NCI-H524 treated with DMSO at 0.1 percent for 48 hours (cell line): ENCODE measurements at places on chromosomes 4 and X.

DNA sequence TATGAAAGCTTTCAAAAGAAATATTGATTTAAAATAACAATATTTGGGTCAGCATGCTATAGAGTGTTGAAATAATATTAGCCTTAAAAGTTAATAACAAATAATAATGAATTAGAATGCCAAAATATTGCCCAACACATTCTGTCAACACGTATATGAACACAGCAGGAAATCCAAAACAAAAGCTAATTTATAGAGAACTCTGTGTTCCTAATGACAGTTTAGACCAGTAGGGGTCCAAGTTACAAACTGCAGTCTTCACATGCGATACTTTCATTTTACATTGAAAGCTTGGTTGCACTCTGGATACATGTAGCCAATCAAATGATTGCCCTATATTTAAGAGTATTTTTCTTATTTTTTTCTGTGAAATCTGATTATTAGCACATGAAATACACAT, 274.4 kb downstream of the DCTD start:
- no peak for DNase-seq

DNA sequence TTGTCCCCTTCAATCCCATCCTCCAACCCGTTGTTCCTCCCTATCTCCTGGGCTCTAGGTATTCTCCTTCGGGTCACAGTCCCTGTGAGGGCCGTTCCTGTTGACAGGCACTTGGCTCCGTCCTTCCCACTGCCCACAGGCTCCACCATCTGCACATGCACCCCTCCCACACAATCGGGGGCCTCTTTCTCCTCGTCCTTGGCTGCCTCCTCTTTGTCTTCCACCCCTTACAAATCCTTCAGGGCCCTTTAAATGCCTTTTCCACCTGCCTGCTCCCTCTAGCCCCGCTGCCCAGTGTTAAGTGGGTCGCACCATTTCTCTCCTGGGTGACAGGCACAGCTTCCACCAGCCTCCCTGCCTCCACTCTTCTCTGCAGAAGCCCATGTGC, 2.7 kb upstream of the AVPR2 start:
- DNase-seq, result no peak

DNA sequence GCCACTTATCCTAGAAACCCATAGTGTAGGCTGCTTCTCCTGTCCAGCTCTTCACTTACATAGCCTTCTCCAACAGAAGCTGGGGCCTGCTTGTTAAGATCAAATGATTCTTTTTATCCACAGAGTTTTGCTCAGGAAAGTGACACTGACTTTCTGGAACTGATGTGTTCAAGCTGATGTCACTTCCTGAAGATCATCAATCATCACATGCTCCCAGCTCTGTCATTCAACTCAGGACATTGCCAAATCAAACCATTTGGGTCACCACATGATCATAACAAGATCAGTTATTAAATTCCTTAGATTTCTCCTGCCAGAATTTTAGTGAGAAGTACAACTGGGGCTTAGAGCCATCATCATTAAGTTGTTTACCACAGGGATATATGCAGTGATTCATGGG, 39.4 kb downstream of the GLRA3 start:
- DNase-seq, result no peak

- DNase-seq, result no peak
Observed at GRCh38 chr4:14607578-14607977, 394.7 kb upstream of the CPEB2 start.

DNA sequence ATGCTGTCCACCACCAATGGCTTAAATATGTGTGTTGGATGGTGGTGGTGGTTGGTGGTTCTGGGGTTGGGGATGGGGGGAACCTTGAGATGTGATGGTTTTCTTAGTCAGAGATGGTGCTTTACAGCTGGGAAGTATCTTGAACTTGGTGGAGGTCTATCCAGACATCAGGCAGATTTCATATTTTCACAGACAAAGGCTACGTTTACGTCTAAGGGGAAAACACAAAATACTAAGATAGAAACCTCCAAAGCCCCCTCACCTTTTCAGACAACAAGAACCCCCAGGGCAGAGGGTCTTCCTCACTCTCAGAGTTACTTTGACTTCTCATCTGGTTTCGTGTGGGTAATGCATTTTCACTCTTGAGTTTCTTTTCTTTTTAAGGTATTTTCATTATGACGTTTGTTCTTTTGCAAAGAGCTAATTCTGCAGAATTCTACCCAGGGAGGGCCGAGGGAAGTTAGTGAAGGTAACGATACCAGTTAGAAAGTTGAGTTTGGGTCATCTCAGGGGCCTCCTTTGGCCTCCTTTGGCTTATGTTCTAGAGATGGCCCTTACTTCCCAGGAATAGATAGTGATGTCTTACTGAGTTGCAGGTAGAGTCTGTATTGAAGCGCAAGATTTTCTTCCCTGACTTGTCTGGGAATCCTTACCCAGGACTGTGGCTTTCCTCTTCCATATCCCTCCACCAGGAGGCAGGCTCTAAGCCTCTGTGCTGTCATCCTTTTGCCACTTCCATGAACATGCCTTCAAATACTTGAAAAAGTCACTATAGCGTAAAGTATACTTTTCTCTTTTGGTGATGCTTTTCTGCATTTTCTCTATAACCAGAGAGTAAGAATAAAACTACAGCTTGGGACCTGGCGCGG, 31.9 kb downstream of the RHOH start:
- DNase-seq, result no peak

DNA sequence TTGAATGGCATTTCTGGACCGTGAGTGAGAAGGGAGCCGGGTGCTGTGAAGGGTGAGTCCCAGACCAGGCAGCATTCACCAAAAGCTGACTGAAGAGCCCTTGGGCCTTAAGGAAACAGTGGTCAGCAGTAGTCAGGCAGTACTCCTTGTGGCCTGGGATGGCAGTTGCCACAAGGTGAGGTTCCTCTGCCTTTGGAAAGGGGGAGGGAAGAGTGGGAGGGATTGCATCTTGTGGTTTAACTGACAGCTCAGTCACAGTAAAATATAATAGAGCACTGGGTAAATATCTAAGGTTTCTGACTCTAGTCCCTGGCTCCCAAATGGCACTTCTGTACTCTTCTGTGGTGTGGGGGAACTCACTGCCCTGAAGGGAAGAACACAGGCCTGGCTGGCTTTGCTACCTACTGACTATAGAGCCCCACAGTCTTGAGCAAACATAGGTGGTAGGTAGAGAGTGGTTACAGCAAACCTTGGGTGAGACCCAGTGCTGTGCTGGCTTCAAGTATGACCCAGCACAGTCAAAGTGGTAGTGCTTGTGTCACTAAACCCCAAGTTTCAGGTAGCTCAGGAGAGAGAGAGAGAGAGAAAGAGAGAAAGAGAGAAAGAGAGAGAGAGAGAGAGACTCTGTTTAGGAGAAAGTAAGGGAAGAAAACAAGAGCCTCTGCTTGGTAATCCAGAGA, 154.2 kb downstream of the TEX11 start:
- no peak for DNase-seq

- DNase-seq, result no peak
Observed at GRCh38 chr4:80931631-80932081, 98.9 kb upstream of the BMP3 start.

DNA sequence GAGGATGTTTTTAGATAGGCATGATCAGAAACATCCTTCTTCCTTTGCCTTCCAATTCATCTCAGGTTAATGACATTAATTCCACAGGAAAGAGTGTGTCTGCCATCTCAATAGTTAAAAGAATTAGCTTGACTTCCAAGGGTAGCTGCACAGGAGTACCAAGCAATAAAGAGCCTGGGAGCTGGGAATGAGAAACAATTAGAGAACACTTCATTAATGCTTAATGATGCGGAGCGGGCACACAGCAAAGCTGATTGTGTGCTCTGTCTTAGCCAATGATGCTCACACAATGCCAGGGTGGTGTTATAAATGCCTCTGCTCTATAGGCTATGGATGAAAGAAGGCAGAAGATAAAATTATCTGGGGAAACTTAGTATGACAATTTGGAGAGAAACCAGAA, 1052.5 kb upstream of the LCORL start:
- DNase-seq, result no peak

DNA sequence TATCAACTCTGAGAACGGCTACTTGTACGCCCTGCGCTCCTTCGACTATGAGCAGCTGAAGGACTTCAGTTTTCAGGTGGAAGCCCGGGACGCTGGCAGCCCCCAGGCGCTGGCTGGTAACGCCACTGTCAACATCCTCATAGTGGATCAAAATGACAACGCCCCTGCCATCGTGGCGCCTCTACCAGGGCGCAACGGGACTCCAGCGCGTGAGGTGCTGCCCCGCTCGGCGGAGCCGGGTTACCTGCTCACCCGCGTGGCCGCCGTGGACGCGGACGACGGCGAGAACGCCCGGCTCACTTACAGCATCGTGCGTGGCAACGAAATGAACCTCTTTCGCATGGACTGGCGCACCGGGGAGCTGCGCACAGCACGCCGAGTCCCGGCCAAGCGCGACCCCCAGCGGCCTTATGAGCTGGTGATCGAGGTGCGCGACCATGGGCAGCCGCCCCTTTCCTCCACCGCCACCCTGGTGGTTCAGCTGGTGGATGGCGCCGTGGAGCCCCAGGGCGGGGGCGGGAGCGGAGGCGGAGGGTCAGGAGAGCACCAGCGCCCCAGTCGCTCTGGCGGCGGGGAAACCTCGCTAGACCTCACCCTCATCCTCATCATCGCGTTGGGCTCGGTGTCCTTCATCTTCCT, 2.7 kb downstream of the PCDH10 start:
- no peak for DNase-seq

DNA sequence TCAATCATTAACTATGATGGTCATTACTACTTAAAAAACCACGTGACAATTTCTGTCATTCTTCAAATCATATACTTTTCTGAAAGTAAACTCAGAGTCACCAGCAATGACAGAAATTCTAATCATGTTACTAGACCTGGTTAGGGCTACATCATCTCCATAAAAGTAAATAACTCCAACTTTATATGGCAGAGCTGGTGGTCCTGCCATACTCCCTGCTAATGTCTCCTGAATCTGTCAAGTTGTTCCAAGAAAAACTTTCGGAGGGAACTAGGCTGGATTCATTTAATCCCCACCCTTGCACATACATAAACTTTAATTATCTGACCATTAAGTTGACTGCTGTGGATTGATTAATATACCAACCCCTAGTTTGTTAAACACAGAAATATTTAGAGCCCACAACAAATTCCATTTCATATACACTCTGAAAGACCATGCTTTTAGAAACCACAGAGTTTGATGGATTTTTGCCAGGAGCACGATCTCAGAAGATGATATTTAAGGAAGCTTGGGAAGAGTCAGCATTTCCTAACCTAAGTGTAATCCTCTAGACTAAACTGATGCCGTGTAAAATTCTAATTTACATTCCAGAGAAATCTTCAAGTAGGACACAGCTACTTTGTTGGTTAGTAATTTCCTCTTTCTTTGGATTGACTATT, 577.0 kb downstream of the FAT4 start:
- no peak for DNase-seq

GRCh38 chr4:120809518-120809917, 113.0 kb downstream of the PRDM5 start:
- DNase-seq, result no peak

DNA sequence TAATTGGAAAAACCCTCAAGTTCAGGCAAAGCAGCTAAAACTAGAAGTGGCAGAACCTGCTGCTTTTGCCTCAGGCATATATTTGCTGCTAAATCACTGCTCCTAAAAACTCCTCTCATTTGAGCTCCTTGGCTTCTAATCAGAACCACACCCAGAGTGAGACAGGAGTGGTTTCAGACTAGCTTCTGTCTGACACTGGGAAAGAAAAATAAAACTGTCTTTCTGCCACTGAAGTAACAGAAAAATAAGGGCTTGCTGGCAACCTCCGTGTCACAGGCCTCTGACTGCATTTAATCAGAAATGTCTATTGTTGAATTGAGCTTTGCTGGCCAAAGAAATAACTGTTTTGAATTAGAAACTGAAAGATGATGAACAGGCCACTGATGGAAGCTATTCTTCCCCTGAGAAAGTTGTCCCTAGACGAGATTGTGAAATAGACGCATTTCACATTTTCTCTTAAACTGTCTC, 52.1 kb upstream of the RAP2C start:
- DNase-seq, result no peak

- no peak for DNase-seq
Observed at GRCh38 chr4:76339364-76339763, 32.8 kb downstream of the STBD1 start.

GRCh38 chr4:154854362-154854761, 73.3 kb downstream of the RBM46 start:
- no peak for DNase-seq

GRCh38 chr4:88826771-88827170, 129.1 kb upstream of the NAP1L5 start:
- no peak for DNase-seq
